ENCODE measurements at places on chromosomes 3 and 15. TPM values are rescaled to one million over a fixed set of nuclear protein-coding genes. Genes with fewer than 3 reads are reported as not detected.

GRCh38 chr3:60456180-60456579 lies 795.1 kb downstream of the FHIT start:
- H3K27me3 ChIP-seq = no peaks in the 10 kb centered on the region
- no peak overlapping the region for H3K4me3 ChIP-seq
- no peaks in the 10 kb centered on the region for H3K4me1 ChIP-seq
- H3K27ac ChIP-seq = no peak overlapping the region
- DNase-seq = no peak

DNA sequence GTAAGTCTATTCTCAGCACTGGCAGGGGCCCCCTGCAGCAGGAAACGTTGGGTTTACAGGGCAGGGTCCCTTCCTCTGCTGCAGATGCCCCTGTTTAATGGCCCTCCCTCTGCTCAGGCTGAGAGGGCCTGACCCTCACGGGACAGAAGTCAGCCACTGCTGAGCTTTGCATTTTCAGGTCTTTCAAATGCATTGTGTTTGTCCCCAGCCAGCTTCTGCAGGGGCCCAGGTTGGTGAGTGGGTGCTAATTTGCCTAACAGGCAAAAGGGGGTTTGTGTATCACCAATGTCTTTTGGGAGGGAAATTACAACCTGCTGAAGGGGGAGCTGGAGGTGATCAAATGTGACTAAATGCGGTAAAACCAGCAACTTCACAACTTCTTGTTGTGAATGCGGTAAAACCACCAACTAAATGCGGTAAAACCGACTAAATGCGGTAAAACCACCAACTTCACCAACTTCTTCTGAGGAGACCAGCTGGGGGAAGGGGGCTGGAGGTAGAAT lies 44.8 kb upstream of the UBE2E1 start:
- no peaks in the 10 kb centered on the region for H3K27me3 ChIP-seq
- no peak overlapping the region for H3K27ac ChIP-seq
- H3K4me1 ChIP-seq = no peaks in the 10 kb centered on the region
- H3K36me3 ChIP-seq = peaks cover 7% of the 10 kb centered on the region

- no peak for DNase-seq
- no peaks in the 10 kb centered on the region for H3K4me1 ChIP-seq
- no peak overlapping the region for H3K27ac ChIP-seq
- H3K4me3 ChIP-seq = no peak overlapping the region
- H3K36me3 ChIP-seq = no peaks in the 10 kb centered on the region
- no peaks in the 10 kb centered on the region for H3K27me3 ChIP-seq
Measured at GRCh38 chr15:60485365-60486055, 6.6 kb upstream of the ICE2 start.

- H3K27me3 ChIP-seq = peaks cover 10% of the 10 kb centered on the region
- DNase-seq = no peak
- H3K4me1 ChIP-seq = peaks cover 11% of the 10 kb centered on the region
- H3K36me3 ChIP-seq = no peaks in the 10 kb centered on the region
- H3K27ac ChIP-seq = no peak overlapping the region
Measured at GRCh38 chr3:121063628-121064027, 155.6 kb downstream of the STXBP5L start.

DNA sequence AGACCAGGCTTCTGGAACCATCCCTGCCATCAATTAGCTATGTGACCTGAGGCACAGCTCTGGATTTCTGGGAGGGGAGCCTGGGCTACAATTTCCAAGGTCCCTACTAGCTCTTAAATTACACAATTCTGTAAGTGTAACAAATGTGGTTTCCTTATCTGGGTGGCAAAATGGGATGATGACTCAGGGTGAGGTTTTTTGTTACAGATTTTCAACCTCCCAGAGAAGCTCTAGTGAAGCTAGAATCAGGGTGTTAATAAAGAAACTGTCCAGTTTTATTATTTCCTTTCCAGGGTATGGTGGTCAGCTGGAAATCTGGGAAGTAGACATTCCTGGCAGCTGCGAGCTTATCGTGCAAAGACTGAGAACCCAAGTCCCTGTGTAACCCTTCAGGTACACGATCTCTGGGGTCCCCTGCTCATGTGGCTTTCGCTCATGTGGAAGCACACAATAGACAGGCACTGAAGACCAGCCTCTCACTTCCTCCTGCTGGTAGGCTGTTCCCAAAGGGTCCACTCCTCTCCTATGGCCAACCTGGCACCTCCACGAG lies 7.3 kb downstream of the RAB27A start:
- no peaks in the 10 kb centered on the region for H3K27me3 ChIP-seq
- peaks cover 4% of the 10 kb centered on the region for H3K36me3 ChIP-seq
- H3K4me3 ChIP-seq = no peak overlapping the region
- peak overlapping the region; percentile 40 for H3K27ac ChIP-seq
- H3K4me1 ChIP-seq = peaks cover 32% of the 10 kb centered on the region

- no peak overlapping the region for H3K27ac ChIP-seq
- H3K4me1 ChIP-seq = no peaks in the 10 kb centered on the region
- H3K4me3 ChIP-seq = no peak overlapping the region
Measured at GRCh38 chr3:134840459-134840858, 45.4 kb downstream of the EPHB1 start.

DNA sequence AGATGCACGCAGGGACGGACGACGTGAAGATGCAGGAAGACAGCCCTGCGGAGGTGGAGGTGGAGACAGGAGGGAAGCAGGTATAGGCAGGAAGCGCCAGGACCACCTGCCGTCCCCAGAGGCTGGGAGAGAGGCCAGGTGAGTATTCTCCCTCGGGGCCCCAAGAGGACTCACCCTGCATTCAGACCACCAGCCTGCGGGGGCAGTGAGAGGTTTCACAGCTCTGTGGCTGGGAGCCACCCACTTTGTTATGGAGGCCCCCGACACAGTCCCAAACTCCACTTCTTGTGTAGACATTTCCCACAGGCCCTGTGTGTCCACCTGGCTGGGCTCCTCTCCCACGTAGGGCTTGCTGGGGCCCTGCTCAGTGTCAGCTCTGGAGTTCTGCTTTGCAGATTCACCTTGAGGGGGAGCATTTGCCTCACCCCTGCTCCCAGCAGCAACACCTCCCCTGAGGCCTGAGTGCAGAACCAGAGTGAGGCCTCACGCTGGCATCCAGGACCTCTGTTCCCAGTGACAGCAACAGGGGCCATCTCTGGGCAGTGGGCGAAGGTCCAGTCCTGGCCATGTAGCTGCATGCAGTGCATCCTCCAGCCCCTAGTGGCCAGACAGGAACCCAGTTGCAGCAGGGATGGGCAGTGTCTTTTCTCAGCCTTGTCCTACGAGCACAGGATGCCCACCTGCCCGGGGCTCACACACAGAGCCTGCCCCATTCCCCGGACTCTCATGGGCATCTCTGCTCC lies 119.4 kb upstream of the IQSEC1 start:
- peaks cover 50% of the 10 kb centered on the region for H3K27me3 ChIP-seq
- no peak overlapping the region for H3K27ac ChIP-seq
- H3K4me3 ChIP-seq = no peak overlapping the region
- peaks cover 7% of the 10 kb centered on the region for H3K4me1 ChIP-seq

GRCh38 chr3:63655519-63655918 lies 3.0 kb downstream of the SNTN start:
- no peak overlapping the region for H3K27ac ChIP-seq
- H3K36me3 ChIP-seq = no peaks in the 10 kb centered on the region
- no peaks in the 10 kb centered on the region for H3K4me1 ChIP-seq
- no peak overlapping the region for H3K4me3 ChIP-seq
- H3K27me3 ChIP-seq = peaks cover 13% of the 10 kb centered on the region

GRCh38 chr3:7962301-7962700 lies 539.3 kb upstream of the LMCD1 start:
- H3K27me3 ChIP-seq = no peaks in the 10 kb centered on the region
- H3K36me3 ChIP-seq = no peaks in the 10 kb centered on the region
- DNase-seq = no peak
- H3K4me3 ChIP-seq = no peak overlapping the region
- no peak overlapping the region for H3K27ac ChIP-seq

- peak; percentile 0 for DNase-seq
- H3K27ac ChIP-seq = peak overlapping the region; percentile 63
- peaks cover 21% of the 10 kb centered on the region for H3K4me1 ChIP-seq
- H3K27me3 ChIP-seq = no peaks in the 10 kb centered on the region
Measured at GRCh38 chr15:46442184-46442583, 807.4 kb downstream of the SQOR start.

DNA sequence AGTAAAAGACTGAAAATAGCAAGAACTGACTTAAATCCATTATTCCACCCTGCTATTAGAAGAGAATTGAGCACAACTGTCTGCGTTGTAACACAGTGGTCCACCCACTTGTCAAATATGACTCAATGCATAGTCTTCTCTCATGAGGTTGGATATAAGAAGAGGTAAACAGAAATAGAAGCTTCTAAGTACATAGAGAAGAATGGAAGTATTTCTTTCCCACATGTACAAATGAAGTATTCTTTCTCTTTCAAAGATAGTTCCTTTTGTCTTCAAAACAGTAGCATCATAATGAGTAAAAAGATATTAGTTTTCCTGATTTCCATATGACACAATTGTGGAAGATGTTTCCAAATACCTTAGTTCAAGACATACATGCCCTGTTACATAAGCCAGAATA lies 348.6 kb upstream of the CCDC54 start:
- no peaks in the 10 kb centered on the region for H3K36me3 ChIP-seq
- no peak for DNase-seq
- no peak overlapping the region for H3K4me3 ChIP-seq
- no peaks in the 10 kb centered on the region for H3K4me1 ChIP-seq

GRCh38 chr3:142608631-142609030 lies 12.4 kb downstream of the PLS1 start:
- DNase-seq = no peak
- H3K4me1 ChIP-seq = peaks cover 9% of the 10 kb centered on the region
- no peak overlapping the region for H3K4me3 ChIP-seq
- no peaks in the 10 kb centered on the region for H3K27me3 ChIP-seq

DNA sequence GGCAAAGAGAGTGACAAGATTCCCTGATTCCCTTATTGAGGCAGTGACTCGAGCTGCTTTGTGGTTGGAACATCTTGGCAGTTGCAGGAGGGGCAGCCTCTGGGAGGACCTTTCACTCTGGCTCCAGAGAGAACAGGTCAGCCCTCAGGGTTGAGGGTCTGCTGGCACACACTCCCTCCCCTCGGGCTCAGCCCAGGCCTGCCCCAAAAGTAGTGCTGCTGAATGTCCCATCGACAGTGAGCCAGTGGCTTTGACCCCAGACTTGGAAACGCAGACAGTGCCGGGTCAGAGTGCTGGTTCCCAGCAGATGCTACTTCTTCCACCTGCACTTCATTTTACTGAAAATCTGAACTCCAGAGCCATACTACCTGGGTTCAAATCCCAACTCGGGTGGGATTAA lies 25.6 kb upstream of the ATP2B2 start:
- H3K4me3 ChIP-seq = no peak overlapping the region
- no peaks in the 10 kb centered on the region for H3K4me1 ChIP-seq
- H3K27ac ChIP-seq = no peak overlapping the region
- peaks cover 71% of the 10 kb centered on the region for H3K27me3 ChIP-seq

DNA sequence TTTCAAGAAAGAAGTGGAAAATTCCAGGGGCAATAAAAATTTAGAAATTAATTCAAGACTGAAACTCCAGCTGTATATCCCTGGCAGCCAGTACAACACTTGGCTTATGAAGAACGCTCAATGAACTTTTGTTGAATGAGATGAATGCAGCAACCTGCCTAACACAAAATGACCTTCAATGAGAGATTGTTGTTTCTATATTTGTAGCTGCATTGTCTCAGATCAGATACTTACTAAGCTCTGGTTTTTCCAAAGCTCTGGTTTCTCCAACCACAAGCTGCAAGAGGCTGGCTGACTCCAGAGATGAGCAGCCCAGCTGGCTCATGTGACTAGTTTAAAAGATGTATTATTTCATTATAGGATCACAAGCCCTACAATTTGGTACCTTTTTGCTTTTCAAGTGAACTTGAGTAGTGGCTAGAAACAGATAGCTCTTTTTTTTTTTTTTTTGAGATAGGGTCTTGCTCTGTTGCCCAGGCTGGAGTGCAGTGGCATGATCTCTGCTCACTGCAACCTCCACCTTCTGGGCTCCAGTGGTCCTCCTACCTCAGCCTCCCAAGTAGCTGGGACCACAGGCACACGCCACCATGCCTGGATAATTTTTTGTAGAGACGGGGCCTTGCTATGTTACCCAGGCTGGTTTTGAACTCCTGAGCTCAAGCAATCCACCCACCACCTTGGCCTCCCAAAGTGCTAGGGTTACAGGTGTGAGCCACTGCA lies 57.4 kb downstream of the UMPS start:
- peaks cover 11% of the 10 kb centered on the region for H3K4me1 ChIP-seq
- no peak overlapping the region for H3K27ac ChIP-seq
- no peaks in the 10 kb centered on the region for H3K27me3 ChIP-seq
- H3K4me3 ChIP-seq = no peak overlapping the region

DNA sequence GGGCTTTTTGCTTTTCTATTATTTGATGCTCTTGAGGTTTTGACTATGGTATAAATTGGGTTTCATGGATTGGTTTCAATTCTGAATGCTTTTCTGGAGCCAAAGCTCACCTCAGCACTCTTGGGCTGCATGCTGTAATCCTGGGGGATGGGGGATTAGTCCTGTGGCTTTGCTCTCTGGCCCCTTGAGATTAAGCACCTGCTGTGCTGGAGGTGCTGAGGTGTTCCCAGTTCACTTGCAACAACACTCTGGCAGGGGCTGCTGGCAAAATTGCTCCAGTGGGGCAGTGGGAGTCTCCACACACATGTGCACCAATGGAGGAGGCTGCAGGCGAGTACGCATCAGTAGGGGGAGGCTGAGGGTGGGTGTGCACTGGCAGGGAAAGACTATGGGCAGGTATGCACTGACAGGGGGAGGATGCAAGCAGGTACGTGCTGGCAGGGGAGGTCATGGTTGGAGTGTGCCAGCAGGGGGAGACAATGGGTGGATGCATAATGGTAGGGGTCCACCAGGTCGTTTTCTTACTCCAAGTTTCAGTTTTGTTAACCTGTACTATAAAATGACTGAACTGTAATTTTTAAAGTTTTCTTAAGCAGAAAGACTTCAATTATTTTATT lies 489.2 kb downstream of the FGF12 start:
- H3K4me3 ChIP-seq = no peak overlapping the region
- no peak overlapping the region for H3K27ac ChIP-seq
- H3K36me3 ChIP-seq = no peaks in the 10 kb centered on the region

- H3K4me1 ChIP-seq = peaks cover 4% of the 10 kb centered on the region
- H3K27ac ChIP-seq = peak overlapping the region; percentile 46
- peaks cover 42% of the 10 kb centered on the region for H3K36me3 ChIP-seq
- DNase-seq = peak; percentile 8
Measured at GRCh38 chr15:101723171-101723873, 951 bp downstream of the TARS3 start.

GRCh38 chr3:144480416-144480919 lies 508.8 kb downstream of the DIPK2A start:
- H3K36me3 ChIP-seq = no peaks in the 10 kb centered on the region
- no peak for DNase-seq
- H3K4me3 ChIP-seq = no peak overlapping the region
- no peaks in the 10 kb centered on the region for H3K4me1 ChIP-seq

DNA sequence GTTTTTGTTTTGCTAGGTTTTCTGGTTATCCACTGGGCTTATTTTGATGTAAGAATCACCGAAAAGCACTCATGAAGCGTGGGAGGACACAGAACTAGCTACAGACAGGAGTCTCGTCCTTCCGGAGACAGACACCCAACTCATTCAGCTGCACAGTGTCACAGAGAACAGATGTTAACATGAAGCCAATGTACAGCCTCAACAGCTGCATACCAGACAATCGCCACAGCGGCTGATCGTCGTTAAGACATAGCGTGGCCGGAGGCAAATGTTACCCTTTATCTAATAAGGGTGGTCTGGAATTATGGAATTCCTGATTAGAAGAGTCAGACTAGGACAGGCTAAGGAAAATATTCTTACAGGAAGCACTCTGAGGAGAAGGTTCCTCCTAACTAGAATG lies 1.1 kb upstream of the PYGO1 start:
- DNase-seq = no peak
- no peak overlapping the region for H3K27ac ChIP-seq
- peak overlapping the region; percentile 70 for H3K4me3 ChIP-seq
- H3K27me3 ChIP-seq = peaks cover 6% of the 10 kb centered on the region
- no peaks in the 10 kb centered on the region for H3K4me1 ChIP-seq

The GRAMD2A gene
- total RNA-seq = 0.93 TPM

The ZNF620 gene
- 2.9 TPM for total RNA-seq

The MOBP gene
- total RNA-seq = 0.21 TPM

The FOXB1 gene
- not detected for total RNA-seq

The EOMES gene
- total RNA-seq = 1.3 TPM

The CLCN2 gene
- 4.5 TPM for total RNA-seq

The TNFSF10 gene
- total RNA-seq = 0.25 TPM

The XCR1 gene
- total RNA-seq = not detected

All from MCF 10A (cell line).